ENCODE measurements at places on chromosomes 12 and 14. TPM values are rescaled to one million over a fixed set of nuclear protein-coding genes. Genes with fewer than 3 reads are reported as not detected.
A peak's percentile ranks its signal among the peaks of the same experiment; 100 is the strongest.

The PRB2 gene
- not detected for polyA plus RNA-seq

The IL26 gene
- polyA plus RNA-seq: not detected

- no peak for DNase-seq
Observed at GRCh38 chr12:119157978-119158377, 20.8 kb upstream of the HSPB8 start.

DNA sequence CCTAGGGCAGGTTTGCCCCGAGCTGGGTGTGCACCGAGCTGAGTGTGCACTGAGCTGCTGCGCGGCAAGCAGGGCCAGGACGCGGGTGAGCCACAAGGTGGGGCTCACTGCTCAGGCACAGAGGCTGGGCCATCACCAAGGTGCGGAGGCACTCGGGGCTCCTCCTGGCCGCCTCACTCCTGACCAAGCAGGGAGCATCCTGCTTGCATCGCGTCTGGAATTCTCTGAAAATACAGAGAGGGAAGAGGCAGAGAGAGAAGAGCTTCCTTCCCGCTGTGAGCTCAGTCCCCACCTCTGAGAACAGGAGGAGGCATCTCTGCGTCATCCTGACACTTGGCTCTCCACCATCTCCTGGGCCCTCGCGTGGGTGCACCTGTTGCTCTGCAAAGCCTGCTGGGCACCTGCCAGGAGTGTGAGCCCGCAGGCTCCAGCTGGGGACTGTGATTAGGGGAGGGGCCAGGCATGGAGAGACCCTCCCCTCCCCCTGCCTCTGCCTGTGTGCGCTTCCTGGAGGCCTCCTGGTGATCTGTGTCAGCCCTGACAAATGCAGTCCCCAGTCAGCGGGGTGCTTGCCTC lies 116.3 kb downstream of the GLT1D1 start:
- DNase-seq: peak; percentile 18
